ENCODE measurements at places on chromosomes 16 and 17.

DNA sequence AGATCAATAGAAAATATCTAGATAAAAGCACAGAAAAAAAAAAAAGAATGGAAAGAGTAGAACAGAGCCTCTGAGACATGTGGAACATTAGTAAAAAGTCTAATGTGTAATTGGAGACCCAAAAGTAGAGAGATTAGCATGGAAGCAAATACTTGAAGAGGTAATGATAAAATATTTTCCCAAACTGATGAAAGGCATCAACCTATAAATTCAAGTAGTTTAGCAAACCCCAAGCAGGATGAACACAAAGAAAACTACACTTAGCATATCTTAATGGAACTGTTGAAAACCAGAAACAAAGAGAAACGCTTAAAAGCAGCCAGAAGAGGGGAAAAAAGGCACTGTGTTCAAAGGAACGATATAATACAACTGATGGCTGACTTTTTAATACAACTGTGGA lies 16.4 kb downstream of the NF1 start:
- DNase-seq = no peak

DNA sequence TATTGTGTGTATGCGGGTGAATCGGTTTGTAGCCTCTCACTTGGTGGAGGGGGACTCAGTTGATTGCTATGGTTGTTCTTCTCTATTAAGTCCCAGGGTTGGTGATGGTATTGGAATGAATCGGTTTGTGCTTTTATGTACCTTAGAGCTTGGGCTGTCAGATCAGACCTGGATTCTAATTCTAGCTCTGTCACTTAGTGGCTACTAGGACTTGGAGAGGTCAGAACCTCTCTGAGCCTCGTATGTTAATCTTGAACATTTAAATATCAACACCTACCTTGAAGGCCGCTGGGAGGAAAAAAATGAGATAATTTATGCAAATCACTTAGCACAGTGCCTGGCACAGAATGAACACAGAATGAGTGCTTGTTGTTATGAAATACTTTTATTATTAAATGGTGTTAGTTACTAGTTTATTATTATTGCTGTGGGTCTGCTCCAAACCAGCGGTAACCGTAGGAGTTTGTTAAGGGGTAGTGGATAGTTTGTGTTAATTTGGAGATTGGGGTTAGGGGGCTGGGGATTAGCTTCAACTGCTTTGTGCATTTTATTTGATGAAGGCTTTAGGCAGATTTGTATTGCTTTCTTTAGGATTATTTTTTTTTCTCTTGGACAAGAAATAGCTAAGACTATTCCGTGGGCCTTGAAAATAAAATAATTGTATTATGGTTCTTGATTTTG lies 3.5 kb downstream of the KDM6B start:
- DNase-seq = no peak

DNA sequence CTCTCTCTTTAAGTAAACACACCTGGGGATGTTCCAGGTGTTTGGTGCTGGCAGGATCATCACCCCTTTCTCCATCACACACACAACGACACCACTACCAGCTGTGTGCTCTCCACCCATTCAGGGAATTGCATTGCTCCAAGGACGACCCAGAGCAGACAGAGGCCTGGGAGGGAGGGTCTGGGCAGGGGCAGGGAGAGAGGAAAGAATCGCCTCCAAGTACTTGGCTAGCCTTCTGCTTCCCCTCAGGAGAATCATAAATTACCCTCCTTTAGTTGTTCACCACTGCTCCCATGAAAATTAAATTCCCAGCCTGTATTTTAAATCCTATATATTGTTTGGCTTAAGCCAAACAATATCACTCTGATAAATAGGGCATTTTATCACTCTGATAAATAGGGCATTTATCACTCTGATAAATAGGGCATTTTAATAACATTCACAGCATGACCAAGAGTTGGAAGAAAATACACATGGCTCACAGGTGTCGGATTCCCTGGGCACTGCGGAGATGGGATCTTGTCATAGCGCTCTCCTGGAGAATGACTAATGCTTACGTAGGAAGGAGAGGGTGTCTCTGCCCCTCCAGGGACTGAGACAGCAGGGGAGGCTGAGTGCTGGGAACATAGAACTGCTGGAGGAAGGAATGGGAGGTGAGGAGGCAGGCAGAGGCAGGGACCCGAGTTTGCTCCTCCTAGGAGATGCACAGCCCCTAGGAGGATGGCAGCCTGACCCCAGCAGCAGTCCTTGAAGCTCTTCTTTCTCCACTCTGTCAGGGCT lies 673.6 kb downstream of the HS3ST4 start:
- no peak for DNase-seq

GRCh38 chr17:61389670-61390478 lies 9.8 kb upstream of the TBX2 start:
- DNase-seq = no peak

DNA sequence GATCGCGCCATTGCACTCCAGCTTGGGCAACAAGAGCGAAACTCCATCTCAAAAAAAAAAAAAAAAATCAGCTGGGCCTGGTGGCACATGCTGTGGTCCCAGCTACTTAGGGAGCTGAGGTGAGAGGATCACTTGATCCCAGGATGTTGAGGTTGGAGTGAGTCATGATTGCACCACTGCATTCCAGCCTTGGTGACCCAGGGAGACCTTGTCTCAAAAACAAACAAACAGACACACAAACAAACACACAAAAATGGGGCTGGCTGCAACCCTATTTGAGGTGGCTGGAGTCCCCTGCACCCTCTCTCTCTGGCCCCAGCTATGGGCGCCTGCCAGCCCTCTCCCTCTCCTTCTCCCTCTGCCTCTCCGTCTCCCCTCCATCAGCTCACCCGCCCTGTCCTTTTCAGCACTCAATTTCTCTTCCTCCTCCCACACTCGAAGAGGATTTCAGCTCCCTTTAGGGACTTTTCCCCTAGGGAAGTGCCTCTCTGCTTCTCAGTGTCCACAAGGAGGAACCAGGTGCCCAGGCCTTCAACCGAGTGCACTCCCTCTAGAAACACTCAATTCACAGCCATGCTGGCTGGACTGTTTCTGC lies 17.5 kb upstream of the TFAP4 start:
- DNase-seq = no peak

DNA sequence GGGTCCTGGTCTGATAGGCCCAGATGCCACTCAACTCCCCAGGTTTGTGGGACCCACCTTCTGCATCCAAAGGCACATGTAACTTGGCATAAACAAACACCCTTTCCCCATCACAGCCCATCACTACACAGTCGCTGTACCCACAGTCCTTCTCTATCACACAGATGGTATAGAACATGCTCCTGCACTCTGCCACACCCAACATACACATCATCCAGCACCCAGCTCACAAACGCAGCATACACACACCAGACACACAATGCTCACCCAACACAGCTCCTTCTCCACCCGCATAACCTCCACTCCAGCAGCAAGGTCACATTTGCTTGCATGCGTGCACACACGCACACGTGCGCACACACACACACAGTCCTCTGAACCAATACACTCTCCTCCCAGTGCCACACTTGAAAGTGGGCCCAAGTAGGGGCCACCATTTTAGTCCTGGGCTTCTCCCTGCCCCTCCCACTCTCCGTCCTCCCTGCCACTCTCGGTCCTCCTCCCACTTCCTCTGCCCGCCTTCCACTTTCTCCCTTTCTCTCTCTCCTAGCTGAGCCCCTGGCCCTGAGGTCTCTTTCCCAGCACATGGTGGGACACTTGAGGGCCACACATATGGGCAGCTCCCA lies 8.5 kb upstream of the TMEM92 start:
- DNase-seq = no peak

GRCh38 chr16:81319221-81319912 lies 4.6 kb downstream of the GAN start:
- no peak for DNase-seq

DNA sequence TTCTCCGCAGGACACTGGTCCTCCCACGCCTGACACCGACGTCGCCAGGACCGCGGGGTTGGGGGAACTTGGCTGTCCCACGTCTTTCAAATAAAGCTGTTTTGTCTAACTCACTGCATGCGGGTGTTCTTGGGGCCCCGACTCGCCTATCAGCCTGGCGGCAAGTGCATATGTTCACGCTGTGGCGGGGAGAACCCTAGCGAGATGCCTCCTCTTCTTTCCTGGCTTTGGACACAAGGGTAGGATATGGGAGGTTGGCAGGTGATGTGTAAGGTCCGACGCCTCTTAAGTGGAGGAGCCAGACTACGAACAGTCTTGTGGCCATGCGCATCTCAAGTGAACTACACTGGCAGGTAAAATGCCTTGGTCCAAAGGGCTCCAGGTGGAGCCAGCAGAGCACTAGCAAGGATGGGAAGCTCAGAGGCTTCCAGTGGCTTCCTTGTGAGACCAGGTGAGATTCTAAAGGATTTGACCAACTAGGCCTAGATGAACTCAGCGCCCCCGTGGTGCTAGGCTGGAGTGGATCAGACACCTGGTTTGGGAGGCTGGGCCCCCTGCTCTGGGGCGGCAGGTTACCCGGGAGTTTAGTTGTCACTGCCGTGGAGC lies 873 bp upstream of the RPS2 start:
- no peak for DNase-seq

GRCh38 chr17:16297367-16298139 lies 55.7 kb downstream of the CENPV start:
- DNase-seq = no peak

GRCh38 chr16:55204923-55205322 lies 119.1 kb upstream of the IRX6 start:
- no peak for DNase-seq

DNA sequence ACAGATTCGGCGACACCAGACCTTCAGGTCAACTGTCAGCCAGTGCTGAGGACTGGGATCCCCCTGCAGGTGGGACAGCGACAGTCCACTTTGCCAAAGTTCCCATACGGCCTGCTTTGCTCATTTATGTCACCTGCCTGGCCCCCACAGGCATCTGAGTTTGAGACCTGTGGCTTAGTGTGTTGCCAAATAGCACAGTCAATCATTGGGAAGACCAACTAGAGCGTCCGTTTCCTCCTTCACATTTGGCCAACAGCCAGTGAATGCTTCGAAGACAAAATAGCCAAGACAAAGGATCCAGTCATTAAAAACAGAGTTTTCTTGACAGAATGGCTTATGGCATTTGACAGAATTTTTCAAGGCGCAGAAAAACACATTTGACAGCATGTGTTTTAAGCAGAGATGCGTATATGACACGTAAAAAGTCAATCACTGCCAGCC lies 113.8 kb downstream of the ABCC12 start:
- DNase-seq = no peak

DNA sequence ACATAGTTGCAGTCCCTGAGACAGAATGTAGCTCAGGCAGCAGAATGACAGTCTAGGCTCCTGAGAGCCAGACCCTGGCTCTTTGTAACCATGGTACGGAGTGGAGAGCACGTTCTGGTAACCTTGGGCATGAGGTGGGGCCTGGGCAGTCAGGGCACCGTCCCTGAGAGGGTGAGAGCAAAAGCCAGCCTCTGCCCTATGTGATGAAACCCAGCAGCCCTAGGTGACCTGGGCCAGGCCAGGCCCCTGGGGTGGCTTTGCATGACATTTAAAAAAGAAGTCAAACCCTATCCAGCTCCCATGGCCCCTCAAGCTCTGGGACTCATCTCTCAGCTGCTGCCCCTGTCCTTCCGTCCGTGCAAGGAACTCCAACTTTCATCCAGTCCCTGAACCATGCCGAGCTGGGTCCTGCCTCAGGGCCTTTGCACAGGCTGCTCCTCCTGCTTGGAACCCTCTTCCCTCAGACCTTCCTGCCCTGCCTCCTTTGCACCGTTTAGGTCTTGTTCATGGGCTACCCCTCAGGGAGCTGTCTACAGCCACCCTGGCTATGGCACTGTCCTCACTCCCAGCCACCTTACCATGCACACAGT lies 188.6 kb downstream of the NTN1 start:
- DNase-seq = no peak

GRCh38 chr16:9054460-9054859 lies 37.0 kb upstream of the HAPSTR1 start:
- no peak for DNase-seq

DNA sequence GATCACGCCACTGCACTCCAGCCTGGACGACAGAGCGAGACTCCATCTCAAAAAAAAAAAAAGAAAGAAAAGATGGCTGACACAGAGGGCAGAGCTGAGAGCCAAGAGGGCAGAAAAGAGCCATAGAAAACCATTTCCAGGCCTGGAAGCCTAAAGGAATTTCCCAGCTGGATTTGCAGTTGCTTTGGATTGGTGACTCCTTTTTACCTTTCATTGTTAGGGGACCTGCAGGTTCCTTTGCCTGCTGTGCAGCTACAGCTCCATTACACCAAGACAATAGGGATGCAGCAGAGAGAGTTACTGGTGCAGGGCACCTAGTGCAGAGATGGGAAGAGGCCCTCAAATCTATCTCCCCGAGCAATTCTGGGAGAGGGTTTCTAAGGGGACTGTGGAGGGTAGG lies 18.4 kb downstream of the ZNF668 start:
- no peak for DNase-seq

DNA sequence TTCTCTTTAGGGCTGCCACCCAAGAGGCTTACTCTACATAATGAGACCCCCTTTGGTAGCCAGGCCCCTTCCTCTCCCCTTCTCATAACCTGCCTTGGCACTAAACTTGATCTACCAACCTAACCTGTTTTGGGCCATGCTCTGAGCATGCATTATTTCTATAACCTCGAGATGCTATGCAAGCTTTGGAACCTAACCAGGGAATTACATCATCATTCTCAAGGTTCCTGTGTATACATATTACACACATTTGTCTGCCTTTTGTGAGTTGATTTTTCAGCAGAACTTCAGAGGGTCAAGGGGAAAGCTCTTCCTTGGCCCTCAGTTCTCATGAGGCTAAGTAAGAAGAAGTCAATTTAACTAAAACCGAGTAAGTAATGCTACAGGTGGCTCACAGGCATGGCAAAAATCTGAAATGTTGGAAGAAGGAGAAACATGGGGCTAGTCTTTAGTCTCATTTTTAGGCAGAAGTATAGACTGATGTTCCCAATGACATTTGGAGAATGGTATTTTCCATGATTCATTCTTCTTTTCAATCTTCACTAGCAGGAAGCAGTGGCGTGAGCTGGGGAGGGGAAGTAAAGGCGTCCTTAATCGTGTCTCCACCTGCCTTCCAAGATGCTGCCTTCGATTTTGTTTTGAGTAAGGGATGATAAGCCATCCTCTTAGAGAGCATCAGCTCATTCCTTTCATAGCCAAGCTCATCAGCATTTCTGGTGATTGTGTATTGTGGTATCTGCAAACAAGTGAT lies 308.4 kb downstream of the ABCC12 start:
- DNase-seq = no peak

DNA sequence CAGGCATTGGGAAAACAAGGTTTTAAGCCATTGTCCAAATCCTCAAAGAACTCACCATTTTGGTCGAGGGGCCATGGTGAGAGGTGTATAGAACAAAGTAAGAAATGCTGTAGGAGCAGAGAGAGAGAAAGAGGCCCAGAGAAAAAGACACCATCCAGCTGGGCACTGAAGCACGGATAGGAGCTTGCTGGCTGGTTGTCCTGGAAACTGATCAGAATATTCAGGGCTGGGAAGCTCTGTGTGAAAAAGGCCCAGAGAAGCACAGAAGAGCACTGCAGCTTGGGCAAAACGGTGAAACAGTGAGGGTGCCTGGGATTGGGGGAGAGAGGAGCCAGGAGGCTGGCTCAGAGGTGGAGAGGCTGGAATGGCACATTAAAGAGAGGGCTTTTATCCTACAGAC lies 16.5 kb downstream of the HS3ST3B1 start:
- DNase-seq = no peak

DNA sequence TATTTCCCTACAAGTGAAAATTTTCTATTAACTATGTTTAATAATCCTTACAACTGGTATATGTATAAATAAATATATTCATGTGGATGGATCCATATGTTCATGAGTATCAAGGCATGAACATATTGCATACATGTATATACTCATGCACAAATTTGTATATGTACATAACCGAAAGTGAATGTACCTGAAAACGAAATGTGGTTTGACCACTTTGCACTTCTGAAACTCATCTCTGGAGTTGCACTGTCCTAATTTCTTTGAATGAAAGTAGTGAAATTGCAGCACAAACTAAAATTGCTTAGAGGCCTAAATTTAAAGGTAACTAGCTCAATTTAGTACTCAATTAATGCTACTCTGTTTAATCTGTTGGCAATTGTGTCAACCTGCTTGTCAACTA lies 27.4 kb upstream of the GNAO1 start:
- DNase-seq = no peak

Measured in cortex of kidney (tissue), 1 donor.